ENCODE measurements at places on chromosomes 6 and 20.

DNA sequence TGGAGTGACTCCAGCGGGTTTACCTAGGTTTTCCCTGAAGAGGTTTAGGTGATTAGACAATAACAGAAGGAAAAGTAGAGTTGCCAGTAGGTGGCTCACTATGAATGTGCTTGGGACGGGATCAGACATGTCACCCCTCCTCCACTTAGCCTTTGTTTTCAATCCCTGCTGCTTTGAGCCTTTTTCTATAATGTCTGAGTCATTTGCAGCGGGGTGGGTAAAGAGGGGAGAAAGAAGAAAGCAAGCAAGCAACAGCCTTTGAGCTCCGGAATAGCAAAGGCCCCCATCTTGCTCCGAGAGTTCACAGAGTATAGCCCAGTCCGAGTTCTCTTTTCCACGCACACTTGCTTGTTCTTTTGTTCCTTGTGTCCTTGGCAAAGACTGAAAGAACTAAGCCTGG lies 129.1 kb downstream of the PACRG start:
- no peak for DNase-seq

DNA sequence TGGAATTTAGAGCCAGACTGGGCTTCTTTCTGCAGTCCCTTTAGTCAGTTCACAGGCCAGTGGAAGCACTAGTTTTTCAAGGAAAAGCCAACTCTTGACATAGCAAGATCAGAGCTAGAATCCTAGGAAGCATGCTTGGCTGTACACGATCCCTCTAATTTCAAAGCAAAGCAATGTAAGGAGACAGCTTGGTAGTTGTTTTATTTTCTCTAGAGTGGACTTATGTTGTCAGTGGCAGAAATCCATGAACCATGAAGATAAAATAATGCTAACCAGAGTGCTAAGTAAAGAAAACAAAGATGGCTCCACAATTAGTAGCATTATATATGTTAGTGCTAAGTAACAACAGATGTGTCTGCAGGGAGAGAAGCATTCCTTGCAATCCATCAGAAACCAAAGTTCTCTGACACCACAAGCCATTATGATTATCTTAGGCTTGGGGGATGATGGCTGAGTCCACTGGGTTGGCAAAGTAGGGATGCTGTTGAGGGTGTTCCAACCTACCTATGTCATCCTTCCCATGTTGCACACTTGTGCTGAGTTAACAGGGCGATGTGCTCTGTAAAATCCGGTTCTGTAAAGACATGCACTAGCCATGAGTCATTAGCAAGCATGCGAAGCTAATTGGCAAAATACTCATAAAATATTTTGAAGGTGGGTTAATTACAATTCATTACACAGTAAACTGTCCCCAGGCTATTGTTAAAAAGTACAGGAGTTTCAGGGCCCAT lies 115.2 kb downstream of the BMP2 start:
- DNase-seq, result no peak

DNA sequence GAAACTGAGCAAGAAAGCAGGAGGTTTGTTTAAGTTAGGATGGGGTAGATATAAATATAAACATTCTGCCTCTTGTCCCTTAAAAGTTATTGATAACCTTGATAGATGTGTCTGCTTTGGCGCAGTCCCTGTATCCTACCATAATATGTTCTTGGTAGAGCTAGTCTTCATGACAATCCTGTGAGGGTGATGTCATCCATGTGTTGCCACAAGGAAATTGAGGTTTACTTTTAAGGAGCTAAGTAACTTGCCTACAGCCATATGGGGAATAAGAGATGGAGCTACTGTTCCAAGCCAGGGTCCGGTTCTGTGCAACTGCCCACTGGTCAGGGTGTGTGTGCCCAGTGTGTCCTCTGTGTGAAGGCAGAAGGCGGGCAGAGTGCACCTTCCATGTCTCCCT lies 78.5 kb downstream of the SSR1 start:
- no peak for DNase-seq

DNA sequence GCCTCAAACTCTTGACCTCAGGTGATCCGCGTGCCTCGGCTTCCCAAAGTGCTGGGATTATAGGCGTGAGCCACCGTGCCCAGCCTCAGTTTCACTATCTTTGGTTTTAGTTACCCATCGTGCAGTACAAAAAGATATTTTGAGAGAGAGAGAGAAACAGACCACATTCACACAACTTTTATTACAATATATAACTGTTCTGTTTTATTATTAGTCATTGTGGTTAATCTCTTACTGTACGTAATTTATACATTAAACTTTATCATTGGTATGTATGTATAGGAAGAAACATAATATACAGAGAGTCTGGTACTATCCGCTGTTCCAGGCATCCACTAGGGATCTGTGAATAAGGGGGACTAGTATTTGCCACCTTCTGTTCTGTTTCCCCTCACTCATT lies 29.4 kb upstream of the TAF8 start:
- no peak for DNase-seq

- no peak for DNase-seq
Measured at GRCh38 chr6:82030301-82030700, 217.2 kb downstream of the IBTK start.

DNA sequence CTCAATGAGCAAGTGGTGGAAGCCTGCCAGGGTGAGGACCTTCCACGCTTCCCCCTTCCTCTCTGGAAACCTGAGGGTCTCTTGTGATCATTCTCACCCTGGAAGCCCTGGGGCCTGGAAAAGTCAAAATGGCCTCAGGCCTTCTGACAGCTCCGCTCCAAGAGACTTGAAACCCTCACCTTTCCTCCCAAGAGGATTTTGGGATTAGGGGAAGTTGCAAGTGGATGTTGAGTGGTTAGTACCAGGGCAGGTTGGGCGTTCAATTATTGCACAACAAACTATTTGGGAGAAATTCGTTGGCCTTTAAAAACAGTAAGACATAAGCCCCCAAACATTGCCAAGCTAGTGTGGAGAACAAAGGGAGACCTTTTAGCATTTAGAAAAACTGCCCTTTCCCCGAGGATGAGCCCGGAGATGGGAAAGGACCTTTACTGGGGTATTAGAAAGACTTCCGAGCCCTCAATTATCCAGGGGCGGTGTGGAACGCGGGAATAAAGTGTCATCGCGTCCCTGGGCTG lies 4.7 kb downstream of the NKX2-2 start:
- no peak for DNase-seq

GRCh38 chr20:17655286-17655651 lies 26.8 kb downstream of the RRBP1 start:
- DNase-seq, result no peak

GRCh38 chr6:2863901-2864300 lies 22.2 kb upstream of the SERPINB1 start:
- DNase-seq, result no peak

- DNase-seq, result no peak
Measured at GRCh38 chr6:124260337-124260736, 456.7 kb downstream of the NKAIN2 start.

DNA sequence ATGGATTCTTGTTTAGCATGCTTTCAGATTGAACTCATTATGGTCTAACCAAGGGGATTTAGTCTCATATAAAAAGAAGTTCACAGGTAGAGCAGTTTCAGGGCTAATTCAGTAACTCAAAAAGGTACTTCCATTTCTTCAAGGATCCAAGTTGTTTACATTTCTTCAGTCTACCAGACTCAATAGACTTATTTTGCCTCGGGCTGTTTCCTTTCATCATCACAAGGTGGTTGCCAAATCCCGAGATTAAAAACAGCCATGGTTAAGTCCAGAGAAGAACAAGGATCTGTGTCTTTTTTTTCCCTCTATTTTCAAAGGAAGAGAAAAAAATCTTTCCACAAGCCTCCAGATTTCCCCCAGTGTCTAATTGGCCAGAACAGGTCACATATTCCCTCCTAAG lies 69.8 kb upstream of the SNX9 start:
- DNase-seq, result no peak

DNA sequence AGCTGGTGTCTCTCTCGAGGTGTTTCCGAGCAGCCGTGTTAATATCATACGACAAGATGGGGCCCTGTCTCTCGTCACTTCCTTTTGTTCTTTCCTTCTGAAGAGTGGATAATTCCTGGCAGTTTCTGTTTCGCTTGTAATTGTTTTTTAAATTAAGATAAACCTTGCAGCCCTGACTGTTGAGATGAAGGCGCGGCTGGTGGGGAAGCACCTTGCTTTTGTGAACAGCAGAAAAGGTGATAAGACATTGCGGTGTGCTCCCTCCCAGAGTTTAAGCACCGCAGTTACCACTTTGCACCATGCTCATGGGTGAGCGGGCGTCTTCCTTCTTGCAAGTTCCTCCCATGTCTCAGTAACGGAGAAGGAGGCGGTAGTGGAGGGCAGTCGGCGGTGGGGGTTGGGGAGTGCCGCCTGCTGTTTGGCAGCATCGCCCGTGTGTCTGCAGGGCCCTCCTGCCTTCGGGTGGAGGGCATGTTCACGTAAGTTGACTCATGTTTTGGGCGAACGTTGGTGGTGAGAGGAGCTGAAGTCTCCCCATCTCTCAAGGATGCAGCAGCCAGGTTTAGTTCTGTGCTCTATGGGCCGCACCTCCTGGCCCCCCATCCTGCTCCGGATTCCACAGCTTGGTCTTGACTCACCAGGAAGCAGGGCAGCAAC lies 345.9 kb downstream of the TAF4 start:
- no peak for DNase-seq

DNA sequence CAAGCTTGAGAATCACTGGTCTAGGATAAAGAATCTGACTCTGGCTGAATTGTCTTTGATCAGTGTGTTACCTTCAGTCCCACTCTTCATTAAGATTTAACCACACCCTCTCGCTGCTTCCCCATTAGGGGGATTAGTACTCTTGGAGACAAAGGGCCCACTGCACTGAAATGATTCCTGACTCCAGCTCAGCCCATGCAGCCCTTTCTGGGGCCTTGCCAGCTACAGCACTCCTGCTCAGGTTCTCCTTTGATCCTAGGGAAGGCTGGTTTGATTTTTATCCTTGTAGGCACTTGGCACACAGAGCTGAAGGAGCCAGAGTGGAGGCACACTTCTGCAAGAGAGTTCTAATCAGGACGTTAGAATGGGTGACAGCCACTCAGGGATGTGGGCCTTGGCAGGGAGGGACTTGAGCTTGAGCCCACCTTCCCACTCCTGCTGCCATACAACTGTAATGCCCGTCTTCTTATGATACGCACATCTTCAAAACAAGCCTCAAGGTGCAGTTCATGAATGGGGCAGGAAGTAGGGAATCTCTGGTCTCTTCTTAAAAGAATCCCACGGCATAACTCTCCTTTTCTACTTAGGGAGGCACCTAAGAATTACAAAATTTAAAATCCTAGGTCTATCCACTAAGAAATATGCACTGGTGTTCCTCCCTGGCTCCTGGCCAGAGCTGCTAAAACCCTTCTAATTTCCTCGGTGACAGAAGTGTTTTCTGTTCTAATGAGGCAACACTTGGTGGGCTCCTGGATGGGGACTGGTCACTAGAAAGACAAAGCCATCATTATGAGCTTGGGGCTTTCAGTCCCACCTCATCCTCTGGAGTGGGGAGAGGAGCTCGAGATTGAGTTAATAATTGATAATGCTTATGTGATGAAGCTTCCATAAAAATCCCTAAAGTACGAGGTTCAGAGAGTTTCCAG lies 1.5 kb upstream of the SLA2 start:
- DNase-seq, result no peak

GRCh38 chr6:104537872-104538271 lies 321.8 kb downstream of the HACE1 start:
- DNase-seq, result no peak

DNA sequence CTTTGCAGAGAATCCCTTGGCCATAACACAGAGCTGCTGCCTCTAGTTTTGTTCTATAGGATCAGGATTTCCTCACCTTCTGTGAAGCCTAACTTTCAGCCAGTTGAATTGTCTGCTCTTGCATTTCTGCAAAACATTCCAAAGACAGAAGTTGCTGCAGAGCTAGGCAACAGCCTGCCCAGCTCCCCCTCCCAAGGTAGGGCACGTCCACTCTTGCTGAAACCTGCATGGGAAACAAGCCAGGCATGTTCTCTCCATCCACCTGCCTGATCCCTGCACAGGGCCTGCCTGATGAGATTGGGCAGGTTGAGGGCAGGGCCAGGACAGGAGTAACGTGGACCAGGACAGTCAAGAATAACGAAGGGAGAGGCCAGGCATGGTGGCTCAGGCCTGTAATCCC lies 58.9 kb upstream of the NAA20 start:
- no peak for DNase-seq

GRCh38 chr6:124775121-124775520 lies 187.1 kb upstream of the RNF217 start:
- DNase-seq, result no peak

- no peak for DNase-seq
Measured at GRCh38 chr20:13355411-13355810, 134.3 kb downstream of the ISM1 start.

GRCh38 chr6:131265939-131266338 lies 130.7 kb downstream of the AKAP7 start:
- no peak for DNase-seq

Data from GM18507 (cell line).